GM10248 (cell line): ENCODE measurements at places on chromosomes 11 and 22.

DNA sequence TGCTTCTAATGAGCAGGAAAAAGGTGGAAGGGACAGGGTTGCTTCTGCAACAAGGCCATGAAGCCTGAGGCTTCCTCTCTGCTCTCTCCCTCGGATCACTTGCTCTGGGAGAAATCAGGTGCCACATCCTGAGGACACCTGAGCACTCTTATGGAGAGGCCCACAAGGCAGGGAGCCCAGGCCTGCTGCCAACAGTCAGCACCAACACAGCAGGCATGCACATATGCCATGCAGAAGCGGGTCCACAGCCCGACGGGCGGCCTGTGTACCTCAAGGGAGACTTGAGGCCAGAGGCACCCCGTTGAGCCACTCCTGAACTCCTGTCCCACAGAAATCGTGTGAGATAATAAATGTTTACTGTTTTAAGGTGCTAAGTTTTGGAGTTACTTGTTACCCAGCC, 9.5 kb downstream of the TTLL12 start:
- DNase-seq, result no peak

DNA sequence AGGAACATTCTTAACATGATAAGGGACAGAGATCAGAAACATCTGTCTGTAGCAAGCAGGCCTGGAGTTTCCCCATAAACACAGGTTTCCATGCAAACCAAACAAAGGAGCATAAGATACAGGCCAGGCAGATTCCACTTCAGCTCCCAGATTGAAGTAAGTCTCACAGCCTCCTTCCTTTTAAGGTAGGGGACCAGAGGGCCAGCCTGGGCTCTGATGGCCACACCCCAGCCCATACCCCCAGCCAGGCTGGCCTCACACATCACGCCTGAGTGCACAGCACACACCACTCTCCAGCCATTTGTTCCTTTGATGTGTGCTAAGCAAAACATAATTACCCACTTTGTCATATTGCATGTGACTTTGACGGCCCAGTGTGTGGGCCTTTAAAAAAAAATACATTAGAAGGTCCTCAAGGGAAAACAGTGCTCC, 518.7 kb downstream of the NTM start:
- DNase-seq, result no peak

DNA sequence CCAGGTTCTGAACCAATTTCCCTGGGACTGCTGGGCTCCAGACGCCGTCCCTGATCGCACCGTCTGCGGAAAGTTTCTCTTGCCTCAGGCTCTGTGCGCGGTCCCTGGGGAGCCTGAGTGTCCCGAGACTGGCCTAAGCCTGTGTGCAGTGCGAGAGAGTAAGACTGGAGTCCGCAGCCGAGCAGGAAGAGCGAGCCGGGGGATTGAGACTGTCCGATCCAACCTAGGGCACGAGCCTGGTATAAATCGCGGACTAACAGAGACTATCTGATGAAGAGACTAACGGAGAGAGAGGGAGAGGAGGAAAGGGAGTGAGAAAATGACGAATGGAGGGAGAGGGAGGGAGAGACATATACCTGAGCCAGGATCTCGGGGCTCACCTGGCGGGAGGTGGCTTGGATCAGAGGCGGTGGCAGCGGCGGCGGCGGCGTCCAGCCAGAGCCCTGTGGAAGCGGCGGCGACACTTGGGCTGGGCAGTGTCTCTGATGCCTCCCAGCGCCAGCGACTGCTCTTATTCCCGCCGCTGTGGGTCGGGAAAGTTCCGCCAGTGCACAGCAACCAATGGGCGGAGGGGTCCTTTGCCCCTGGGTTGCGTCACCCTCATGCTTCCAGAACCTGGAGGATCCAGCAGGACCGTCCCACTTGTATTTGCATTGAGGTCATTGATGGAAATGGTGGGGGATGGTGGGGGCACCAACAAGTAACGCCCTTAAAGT, at the start of gene CALCA:
TSS of gene CALCA (minus strand) at position 487 of the 716 bp plus-strand sequence. CDS start 1,159 bp downstream, outside the sequence.
- DNase-seq, result no peak

DNA sequence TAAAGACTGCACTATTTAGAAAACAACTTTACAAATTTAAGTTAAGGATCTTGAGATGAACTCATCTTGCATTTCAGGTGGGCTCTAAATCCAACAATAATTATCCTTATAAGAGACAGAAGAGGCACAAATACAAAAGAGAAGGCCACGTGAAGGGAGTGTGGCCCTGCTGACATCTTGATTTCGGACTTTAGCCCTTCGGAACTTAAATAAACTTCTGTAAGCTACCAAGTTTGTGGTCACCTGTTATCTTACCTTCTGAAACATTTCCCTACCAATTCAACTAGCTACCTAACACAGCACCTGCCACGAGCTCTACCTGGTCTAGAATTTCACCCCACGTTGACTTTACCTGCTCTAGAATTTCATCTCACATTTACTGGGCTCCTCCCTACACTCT, 42.9 kb upstream of the ARHGAP32 start:
- DNase-seq, result no peak

GRCh38 chr11:94308024-94308423, 3.6 kb downstream of the IZUMO1R start:
- DNase-seq, result no peak

DNA sequence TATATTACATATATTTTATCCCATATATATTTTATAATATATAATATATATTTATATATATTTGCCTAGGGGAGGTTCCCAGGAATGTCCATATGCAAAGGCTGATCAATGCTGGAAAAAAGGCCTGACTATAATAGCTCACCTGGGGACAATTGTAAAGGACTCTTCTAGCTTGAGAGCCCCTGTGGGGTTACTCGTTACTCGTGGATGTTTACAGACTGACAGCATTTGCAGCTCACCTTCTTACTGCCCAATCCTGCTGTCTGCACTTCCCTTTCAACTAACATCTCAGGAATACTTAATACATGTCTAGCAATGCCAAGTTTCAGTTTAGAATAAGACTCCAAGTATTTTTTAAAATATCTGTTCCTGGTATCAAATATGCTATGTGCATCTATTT, 1365.4 kb upstream of the RAG2 start:
- DNase-seq, result no peak

- no peak for DNase-seq
Measured at GRCh38 chr11:120028181-120028896, 109.6 kb downstream of the TRIM29 start.
